ENCODE measurements at places on chromosomes 1 and 21. TPM values are rescaled to one million over a fixed set of nuclear protein-coding genes. Genes with fewer than 3 reads are reported as not detected.

DNA sequence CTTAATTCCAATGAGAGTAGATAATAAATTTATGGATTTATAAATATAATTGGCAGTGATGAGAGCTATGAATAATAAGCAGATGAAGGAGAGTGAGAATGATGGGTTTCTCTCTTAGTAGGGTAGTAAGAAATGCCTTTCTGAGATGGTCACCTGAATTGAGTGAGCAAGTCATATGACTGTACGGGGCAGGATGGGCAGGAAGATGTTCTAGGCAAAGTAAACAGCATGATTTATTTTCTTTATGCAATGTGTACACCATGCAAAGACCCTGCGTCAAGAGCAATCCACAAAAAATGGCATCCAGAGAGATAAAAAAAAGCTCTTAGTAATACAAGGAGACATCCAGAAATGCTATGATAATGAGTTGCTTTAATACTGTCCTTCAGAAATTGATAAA is 409.9 kb downstream of the HLX start:
- no peak for DNase-seq

- DNase-seq, result no peak
These were observed 172.1 kb upstream of the RNPC3 start for GRCh38 chr1:103353391-103353790.

The TMEM39B gene
- total RNA-seq, result 3.0 TPM

- no peak for DNase-seq
These were observed 60.0 kb downstream of the APCS start for GRCh38 chr1:159647616-159648015.

DNA sequence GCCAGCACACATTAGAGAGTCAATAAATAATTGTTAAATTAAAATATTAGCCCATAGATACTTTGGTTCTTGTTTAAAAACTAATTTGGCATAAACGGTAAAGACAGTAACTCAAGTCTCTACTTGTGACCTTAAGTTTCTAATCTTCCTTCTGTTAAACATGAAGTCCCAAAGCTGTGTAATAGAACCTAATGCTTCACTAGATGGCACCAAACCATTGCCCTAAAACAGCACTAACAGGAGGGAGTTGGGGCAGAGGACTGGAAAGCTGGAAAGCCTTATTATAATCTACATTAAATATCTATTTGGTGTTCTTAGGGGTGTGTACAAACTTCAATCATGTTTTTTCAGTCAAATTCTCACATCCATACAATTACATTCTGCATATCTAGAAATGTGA is 176.7 kb downstream of the OLFM3 start:
- DNase-seq, result no peak

The ZFP69B gene
- 0.79 TPM for total RNA-seq

DNA sequence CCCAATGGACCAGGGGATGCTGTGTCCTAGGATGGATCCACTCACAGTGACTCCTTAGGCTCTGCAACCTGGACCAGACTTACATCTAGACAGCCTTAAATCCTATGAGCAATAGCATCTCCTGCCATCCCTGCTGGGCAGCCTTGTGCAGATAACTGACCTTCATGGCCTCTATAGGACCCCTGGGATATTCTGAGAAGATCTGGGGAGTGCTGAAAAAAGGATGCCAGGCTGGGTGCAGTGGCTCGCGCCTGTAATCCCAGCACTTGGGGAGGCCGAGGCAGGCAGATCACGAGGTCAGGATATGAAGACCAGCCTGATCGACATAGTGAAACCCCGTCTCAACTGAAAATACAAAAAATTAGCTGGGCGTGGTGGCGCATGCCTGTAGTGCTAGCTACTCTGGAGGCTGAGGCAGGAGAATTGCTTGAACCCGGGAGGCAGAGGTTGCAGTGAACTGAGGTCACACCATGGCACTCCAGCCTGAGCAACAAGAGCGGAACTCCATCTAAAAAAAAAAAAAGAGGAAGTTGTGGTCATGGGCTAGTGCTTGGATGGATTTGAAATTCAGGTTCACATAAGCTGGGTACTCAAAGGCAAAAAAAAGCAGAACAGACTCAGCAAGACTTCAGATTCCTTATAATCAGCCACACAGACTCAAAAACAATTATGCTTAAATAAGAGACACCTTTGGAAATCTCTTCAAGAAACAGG is 10.9 kb upstream of the SH2D1B start:
- no peak for DNase-seq

GRCh38 chr1:156654700-156655099 is 12.8 kb downstream of the BCAN start:
- no peak for DNase-seq

The PIGK gene
- total RNA-seq, result 15.5 TPM

DNA sequence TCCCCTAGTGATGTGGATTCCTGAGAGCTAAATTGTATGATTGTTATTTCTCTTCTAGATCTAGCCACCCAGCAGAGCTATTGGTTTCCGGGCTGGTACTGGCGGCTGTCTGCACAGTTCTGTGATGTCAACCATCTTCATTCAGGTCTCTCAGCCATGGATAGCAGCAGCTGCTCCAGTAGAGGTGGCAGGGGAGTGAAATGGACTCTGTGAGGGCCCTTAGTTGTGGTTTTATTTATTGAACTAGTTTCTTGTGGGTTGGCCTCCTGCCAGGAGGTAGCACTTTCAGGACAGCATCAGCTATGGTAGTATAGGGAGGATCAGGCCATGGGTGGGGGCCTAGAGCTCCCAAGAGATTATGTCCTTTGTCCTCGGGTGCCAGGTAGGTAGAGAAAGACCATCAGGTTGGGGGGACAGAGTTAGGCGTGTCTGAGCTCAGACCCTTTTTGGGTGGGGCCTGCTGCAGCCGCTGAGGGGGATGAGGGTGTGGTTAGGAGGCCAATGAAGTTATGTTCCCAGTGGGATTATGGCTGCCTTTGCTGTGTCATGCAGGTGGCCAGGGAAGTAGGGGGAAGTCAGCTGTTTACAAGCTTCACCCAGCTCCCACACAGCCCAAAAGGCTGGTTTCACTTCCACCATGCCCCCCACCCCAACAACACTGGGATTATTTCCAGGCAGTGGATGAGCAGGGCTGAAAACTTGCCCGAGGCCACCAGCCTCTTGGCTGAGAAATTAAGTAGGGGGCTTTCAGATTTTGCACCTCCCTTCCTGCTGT is 55.1 kb upstream of the RGS4 start:
- DNase-seq, result no peak

The LAMTOR2 gene
- total RNA-seq, result 42.9 TPM

The VWA5B1 gene
- not detected for total RNA-seq

Data from liver (tissue), 10 donors.